ENCODE measurements at places on chromosomes 3 and 15. TPM values are rescaled to one million over a fixed set of nuclear protein-coding genes. Genes with fewer than 3 reads are reported as not detected.

DNA sequence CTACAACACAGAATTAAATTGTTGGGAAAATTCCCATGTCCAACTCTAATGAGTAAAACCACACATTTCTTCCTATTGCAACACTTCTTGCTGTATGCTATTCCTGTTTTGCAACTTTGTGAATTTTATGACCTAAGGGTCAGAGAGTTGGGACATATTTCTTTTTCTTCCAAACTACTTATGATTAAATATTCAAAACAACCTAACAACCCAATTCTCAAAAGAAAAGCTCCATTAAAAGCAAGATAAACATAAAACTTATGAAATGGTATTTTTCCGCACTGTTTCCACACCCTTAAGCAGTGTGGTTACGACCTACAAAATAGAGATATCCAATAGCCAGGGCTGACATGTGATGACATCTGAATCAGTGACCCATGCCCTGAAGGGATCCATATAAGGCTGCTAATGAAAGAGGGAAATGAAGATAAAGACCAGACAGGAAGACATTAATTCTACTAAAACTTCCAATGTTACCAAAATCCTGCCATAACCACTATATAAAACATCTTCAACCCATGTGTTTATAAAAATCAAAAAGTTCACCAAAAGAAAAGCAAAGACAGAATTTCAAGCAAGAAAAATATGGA lies 45.6 kb downstream of the DMXL2 start:
- DNase-seq = no peak

- DNase-seq = peak; percentile 37
Measured at GRCh38 chr3:14890476-14890875, 56.9 kb upstream of the NR2C2 start.

DNA sequence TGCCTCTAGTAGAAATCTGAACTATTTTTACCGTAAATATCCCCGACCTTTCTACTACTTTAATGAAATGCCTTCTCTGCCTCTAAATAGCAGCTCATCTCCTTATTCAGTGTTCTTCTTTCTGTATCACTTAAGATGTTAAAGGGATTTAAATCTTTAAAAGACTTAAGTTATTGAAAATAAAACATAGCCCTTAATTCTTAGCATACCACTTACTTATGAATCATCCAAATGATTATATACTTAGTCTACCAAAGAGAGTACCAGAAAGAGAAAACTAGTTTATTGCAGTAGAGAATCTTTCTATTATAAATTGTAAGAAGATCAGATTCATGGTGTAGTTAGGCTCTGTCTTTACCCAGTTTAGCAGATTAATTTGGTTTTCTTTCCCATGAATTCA lies 802.0 kb downstream of the TBL1XR1 start:
- DNase-seq = no peak

DNA sequence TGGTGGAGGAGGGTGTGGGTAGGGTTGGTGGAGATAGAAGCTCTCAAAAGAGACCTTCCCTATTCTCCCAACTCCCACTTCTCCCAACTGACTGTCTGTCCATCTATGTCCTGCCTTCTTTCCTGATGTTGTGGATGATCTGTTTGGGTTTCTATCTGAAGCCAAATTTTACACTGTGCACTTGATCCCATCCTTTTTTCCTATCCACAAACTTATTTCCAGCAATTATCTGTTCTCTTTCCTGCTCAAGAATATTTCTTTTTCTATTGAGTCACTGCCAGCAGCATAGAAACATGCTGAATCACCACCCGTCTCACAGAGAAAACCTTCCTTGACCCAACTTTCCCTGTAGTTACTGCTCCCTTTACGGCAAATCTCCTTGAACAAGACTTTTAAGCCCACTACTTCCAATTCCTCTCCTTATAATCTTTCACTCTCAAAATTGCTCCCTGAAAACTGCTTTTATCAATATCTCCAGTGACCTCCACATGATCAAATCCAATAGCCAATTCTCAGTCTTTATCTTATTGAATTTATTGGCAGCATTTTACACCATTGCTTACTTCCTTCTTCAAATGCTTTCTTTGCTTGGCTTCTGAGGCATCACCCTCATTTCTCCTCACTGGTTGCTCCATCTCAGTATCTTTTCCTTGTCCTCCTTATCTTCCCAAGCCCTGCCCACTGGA lies 141.2 kb upstream of the SLC7A14 start:
- no peak for DNase-seq

GRCh38 chr3:119783883-119784282 lies 2.0 kb downstream of the NR1I2 start:
- no peak for DNase-seq

- DNase-seq = peak; percentile 52
Measured at GRCh38 chr3:52182196-52182595, 15.8 kb upstream of the ALAS1 start.

GRCh38 chr3:113601240-113601639 lies 68.9 kb downstream of the SIDT1 start:
- no peak for DNase-seq

Gene MKRN2
- total RNA-seq = 24.3 TPM

Gene CASR
- 0.13 TPM for total RNA-seq

Gene SUSD5
- total RNA-seq = 0.60 TPM
